ENCODE measurements at places on chromosomes 7 and 10. TPM values are rescaled to one million over a fixed set of nuclear protein-coding genes. Genes with fewer than 3 reads are reported as not detected.

Gene HOXA2
- 0.70 TPM for total RNA-seq

Gene IL2RA
- not detected for total RNA-seq

Gene ITIH5
- 0.14 TPM for total RNA-seq

Gene C10orf53
- total RNA-seq: not detected

Gene ACTA2
- 21.8 TPM for total RNA-seq

Gene LANCL2
- 14.2 TPM for total RNA-seq

Gene PILRA
- total RNA-seq: 3.3 TPM

Gene HOGA1
- total RNA-seq: 2.3 TPM

Gene MRC1
- total RNA-seq: 0.02 TPM

Gene MYO1G
- 0.33 TPM for total RNA-seq

Gene MUC12
- total RNA-seq: 16.4 TPM

Gene ODAD2
- not detected for total RNA-seq

Gene SFTPA1
- not detected for total RNA-seq

Gene LRGUK
- 0.48 TPM for total RNA-seq

Gene NKX2-3
- not detected for total RNA-seq

Gene CYP3A7
- not detected for total RNA-seq

Gene NUDCD3
- total RNA-seq: 45.8 TPM

Gene ADRB1
- 1.1 TPM for total RNA-seq

Gene ADAM12
- 4.9 TPM for total RNA-seq

Gene CFTR
- not detected for total RNA-seq

Gene FEZF1
- not detected for total RNA-seq

Gene CPN1
- total RNA-seq: 0.19 TPM

Gene EPO
- total RNA-seq: not detected

Gene MEOX2
- total RNA-seq: not detected

Gene CUZD1
- total RNA-seq: 1.0 TPM

Gene SPDYE2B
- total RNA-seq: not detected

Gene JCAD
- 21.3 TPM for total RNA-seq

Gene WNT8B
- not detected for total RNA-seq

Gene GHRHR
- total RNA-seq: not detected

Gene GOLGA7B
- total RNA-seq: 4.2 TPM

Gene C1QL3
- 0.05 TPM for total RNA-seq

Gene SMO
- total RNA-seq: 13.8 TPM

Gene PDK4
- 37.9 TPM for total RNA-seq

Gene AKR1C1
- 482 TPM for total RNA-seq

Gene CPA2
- total RNA-seq: 0.15 TPM

Gene PNLIPRP1
- not detected for total RNA-seq

Gene ABCB1
- total RNA-seq: 0.46 TPM

Gene SPDYE2
- total RNA-seq: not detected

Gene SFXN3
- total RNA-seq: 40.8 TPM

Gene NUTM2B
- 0.43 TPM for total RNA-seq

Gene SLC25A28
- total RNA-seq: 23.6 TPM

Gene ATOH7
- total RNA-seq: 0.21 TPM

Gene SPDYE11
- total RNA-seq: not detected

Measured in A549 treated with dexamethasone at 1 μM for 4 hours (cell line).